ENCODE measurements at places on chromosomes 7 and 10.

GRCh38 chr10:127243490-127244272 is 47.3 kb upstream of the INSYN2A start:
- peak; percentile 9 for DNase-seq

DNA sequence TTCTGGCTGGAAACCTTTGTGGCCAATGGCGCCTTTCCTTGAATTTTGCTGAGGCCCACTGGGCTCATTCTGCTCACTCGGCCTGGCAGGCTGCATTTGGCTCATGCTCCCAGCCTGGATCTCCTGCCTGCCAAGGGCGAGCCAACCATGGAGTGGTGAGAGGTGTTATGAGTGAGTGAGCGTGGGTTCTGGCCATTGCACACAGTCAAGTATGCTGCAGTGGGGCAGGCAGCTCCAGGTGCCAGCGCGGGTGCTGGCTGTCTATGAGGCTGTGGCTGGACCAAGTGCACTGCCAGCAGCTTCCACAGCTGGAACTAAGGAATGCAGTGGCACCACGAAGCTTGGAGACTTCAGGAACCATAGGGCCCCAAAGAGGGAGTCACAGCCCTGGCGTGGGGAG is 42.2 kb upstream of the TUBB8 start:
- no peak for DNase-seq

DNA sequence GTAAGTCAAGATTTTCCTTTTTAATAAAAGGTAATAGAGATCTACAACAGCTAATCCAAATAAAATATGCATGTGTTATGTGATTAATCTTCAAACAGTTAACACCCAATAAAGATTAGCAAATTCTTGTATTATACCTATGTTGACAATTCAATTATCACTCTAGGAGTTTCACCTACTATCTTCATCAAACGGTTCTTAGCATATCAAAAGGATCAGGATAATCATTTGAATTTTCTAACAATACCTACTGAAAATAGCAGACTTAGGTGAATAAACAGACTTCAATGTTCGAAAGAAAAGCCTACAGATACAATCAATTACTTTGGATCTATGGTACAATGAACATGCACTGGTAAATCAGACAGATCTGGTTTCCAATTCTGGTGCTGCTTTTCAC is 268.3 kb downstream of the CACNA2D1 start:
- DNase-seq: no peak

DNA sequence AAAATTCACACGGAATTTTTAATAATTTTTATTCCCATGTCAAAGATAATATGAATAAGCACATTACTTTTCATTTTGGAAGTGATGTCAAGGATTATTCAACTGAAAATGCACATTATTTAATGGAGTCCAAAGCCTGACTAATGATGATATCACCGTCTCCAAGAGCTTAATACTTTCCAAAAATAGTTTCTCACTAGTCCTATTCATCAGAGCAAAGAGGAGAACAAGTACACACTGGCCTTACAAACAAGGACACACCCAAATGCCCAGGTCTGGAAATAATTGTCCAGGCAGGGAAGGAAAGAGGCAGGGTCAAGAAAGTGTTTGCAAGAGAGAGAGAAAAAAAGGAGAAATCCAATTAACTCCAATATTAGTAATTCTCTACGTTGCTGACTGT is 216.8 kb upstream of the CCDC6 start:
- DNase-seq: no peak

- DNase-seq: no peak
Observed at GRCh38 chr10:110409926-110410325, 87.8 kb upstream of the DUSP5 start.

- no peak for DNase-seq
Observed at GRCh38 chr10:64174666-64175255, 653.6 kb downstream of the REEP3 start.

- no peak for DNase-seq
Observed at GRCh38 chr10:10811562-10811961, 206.1 kb upstream of the CELF2 start.

DNA sequence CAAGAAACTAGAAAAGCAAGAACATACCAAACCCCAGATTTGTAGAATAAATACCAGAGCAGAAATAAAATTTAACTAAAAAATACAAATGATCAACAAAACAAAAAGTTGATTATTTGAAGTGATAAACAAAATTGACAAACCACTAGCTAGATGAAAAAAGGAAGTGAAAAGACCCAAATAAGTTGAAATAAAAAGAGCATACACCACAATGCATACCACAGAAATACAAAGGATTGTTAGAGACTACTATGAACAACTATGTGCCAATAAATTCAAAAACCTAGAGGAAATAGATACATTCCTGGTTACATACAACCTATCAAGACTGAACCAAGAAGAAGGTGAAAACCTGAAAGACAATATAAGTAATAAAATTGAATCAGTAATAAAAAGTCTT is 333.4 kb downstream of the SH2D4B start:
- no peak for DNase-seq

DNA sequence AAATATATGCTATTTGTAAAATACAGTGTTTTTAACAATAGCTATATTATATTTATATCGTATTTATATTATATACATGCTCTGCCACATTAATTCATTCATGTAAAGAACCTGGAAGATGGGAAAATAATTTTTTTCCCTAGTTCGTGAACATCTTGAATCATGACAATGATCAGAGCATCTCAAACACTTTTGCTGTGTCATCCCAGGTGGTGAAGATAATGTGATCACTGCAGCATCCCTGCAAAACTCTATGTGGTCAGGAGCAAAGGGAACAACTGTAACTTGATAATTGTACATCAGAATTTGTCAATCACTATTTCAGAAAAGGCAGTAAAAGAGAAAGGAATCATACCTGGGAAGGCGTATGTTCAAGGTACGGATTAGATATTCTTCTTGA is 39.3 kb downstream of the RAPGEF5 start:
- DNase-seq: no peak

GRCh38 chr7:19139706-19140327 is 5.4 kb downstream of the FERD3L start:
- no peak for DNase-seq

DNA sequence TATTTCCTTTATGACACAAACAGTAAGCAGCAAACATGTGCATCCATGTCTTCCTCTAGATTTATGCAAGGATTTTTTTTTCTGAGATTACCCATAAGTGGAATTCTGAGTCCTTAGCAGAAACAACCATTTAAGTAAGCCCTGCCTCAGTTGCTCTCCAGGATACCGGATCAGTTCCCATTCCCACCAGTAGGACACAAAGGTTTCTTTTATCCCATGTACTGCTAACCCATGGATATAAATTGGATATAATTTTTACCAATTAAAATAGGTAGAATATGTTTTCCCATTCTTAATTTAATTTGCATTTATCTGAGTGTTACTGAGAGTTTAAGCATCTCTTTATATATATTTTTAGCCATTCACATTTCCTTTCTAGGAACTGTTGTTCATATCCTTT is 280.9 kb downstream of the FGFR2 start:
- no peak for DNase-seq

DNA sequence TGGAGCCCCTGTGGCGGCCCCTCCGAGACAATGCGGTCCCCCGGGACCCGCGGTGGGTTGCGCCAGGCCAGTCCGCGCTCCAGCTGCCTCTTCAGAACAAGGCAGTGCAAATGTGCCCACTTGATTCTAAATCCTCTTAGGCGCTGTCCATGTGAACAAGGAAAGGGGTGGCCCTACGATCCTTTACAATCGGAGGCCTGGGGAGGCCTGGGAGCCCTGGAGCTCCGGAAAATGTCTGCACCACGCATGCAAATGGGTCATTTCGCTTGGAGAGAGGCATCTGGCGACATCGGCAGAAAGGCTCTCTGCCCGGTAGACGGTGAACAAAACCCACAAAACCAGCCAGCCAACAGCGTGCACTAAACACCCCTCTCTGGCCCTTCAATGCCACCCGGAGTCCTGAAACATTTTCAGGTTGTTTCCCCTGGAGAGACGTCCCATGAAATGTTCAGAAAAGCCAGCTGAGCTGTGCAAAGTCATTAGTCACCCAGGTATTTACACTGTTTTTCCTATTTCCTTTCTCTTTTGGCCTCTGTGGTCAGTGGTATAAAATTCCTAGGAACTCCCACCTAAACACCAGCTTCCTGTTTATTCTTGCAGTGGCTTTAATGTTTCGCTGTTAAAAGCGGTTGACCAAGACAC is 102.8 kb upstream of the ZNF438 start:
- DNase-seq: peak; percentile 1

GRCh38 chr10:124385627-124386185 is 33.0 kb downstream of the OAT start:
- DNase-seq: no peak

- DNase-seq: no peak
Observed at GRCh38 chr10:124691421-124692099, 52.6 kb downstream of the FAM53B start.

DNA sequence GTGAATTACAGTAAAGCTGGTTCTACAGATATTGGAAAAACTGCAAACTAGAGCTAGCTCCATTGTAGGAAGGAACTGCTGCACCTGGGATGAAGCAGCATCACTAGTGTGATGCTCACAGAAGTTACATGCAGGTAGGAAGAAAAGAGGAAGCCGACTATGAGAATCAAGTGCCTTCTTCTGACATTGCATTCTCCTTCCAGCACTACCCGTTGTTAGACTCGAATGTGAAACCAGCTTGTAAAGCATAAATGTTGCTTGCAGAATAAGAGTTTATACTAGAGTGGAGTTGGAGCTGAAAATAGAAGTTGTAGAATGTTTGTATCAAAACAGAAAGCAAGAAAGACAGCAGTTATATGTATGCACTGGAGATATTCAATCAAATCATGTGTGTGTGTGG is 49.9 kb downstream of the TRIM24 start:
- no peak for DNase-seq

DNA sequence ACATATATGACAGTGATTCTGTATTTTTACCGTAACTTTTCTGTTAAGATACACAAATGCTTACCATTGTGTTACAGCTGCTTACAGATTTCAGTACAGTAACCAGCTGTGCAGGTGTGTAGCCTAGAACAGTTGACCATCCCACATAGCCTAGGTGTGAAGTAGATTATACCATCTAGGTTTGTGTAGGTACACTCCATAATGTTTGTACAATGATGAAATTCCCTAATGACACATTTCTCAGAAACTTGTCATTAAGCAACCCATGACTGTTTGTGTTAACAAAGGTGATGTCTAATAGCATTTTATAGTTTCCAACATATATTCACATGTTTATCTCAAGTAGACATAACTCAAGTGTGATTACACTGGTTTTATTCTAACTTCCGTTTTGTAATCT is 218.5 kb downstream of the PLXDC2 start:
- no peak for DNase-seq

- no peak for DNase-seq
Observed at GRCh38 chr7:137007001-137007694, 138.7 kb downstream of the CHRM2 start.

GRCh38 chr10:69848454-69848853 is 46.7 kb downstream of the COL13A1 start:
- no peak for DNase-seq

GRCh38 chr10:93080350-93081046 is 6.8 kb downstream of the CYP26A1 start:
- peak; percentile 20 for DNase-seq

GRCh38 chr10:50395271-50395670 is 144.0 kb upstream of the ASAH2 start:
- DNase-seq: no peak

DNA sequence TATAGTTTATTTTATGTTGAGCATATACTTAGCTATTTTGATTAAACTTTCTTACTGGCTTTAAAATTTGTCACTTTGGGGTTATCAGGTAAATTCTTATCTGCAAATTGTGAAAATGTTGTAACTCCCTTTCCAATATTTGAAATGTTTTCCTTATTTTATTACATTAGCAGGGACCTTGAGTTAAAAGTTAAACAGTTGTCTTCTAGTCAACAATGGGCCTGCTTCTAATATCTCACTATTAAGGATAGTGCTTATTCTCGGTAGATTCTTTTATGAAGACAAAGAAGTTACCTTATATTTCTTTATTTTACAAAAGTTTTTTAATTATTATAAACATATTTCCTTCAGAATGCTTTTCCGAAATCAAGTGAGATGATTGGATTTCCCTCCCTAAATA is 53.7 kb upstream of the AHR start:
- no peak for DNase-seq

GRCh38 chr7:157516311-157516710 is 179.5 kb downstream of the DNAJB6 start:
- no peak for DNase-seq

DNA sequence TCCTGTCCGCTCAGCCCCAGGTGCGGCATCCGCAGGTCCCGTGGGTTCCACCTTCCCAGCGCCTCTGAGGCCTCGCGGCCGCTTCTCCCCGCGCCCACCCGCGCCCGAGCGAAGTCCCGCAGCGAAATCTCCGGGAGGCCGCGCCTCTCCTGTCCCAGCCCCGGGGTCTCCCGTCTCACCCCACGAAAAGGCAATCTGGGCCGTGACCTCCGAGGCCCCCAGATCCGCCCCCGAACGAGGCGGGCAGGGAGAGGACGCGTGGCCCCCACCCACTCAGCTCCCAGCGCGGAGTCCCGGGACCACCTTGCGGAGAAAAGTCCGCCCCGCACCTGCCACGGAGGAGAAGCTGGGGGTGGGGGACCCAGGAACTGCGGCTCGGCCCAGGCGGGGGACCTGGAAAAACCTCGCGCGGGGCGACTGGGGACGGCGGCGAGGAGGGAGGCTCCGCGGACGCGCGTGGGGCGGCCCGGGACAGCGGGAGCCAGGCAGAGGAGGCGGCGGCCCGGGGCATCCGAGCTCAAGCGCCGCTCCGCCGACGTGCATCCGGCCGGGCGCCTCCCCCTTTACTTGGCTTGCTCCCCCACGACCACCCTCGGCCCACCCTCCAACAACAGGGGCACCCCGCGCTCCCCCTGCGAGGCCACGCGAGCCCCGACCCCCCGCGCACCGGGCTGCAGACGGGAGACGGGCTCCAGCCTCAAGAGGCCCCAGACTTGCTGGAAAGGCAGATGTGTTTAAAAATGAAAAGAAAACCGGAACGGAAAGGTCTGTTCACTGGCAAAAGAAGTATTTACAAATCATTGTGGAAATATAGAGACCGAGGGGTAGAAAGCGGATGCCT is 33.0 kb upstream of the RNF32 start:
- no peak for DNase-seq

GRCh38 chr10:36759141-36759805 is 366.1 kb upstream of the ANKRD30A start:
- DNase-seq: no peak

DNA sequence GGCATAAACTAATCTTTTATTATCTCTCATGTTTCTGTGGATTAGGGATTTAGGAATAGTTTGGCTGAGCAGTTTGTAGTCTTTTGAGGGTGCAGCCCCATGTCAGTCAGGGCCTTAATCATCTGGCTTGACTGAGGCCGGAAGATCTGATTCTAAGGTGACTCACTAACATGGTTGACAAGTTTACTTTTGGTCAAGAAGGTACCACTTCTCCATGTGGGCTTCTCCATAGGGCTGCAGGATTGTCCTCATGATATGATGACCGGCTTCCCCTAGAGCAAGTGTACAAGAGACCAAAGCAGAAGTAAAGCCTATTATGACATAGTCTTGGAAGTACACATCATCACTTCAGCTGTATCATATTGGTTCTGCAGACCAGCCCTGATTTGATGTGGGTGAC is 45.9 kb upstream of the OIT3 start:
- DNase-seq: no peak

GRCh38 chr7:11170175-11170574 is 196.5 kb downstream of the PHF14 start:
- no peak for DNase-seq

Data from activated gamma-delta T cell treated with anti-CD3 and anti-CD28 coated beads, Interleukin-2, amount 50 U/mL, for 16 hours (primary cell).